ENCODE measurements at places on chromosomes 3 and 15.

- H3K4me3 ChIP-seq: no peak overlapping the region
- H3K27ac ChIP-seq: no peak overlapping the region
- peaks cover 77% of the 10 kb centered on the region for H3K36me3 ChIP-seq
- no peaks in the 10 kb centered on the region for H3K27me3 ChIP-seq
- peak; percentile 47 for DNase-seq
Measured at GRCh38 chr3:45929042-45929679, 14.1 kb upstream of the CXCR6 start.

GRCh38 chr3:197298945-197299854 lies 788 bp upstream of the DLG1 start:
- H3K27me3 ChIP-seq: peaks cover 34% of the 10 kb centered on the region
- DNase-seq: peak; percentile 16
- H3K4me1 ChIP-seq: peaks cover 34% of the 10 kb centered on the region
- peak overlapping the region; percentile 95 for H3K4me3 ChIP-seq

DNA sequence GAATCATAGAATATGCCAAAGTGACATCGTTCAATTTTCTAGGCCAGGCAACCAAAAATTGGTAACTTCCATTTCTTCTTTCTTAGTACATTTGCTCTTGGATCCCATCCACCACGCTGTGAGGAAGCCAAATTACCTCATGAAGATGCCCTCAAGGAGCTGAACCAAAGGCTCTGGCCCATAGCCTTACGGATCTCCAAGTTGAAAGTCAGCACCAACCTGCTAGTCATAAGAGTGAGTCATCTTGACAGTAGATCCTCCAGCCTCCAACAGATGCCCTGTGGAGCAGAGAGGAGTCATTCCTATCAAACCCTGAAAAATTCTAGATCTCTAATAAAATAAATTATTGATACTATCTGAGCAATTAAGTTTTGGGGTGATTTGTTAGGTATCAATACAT lies 322.5 kb upstream of the COL8A1 start:
- no peaks in the 10 kb centered on the region for H3K4me1 ChIP-seq
- H3K36me3 ChIP-seq: no peaks in the 10 kb centered on the region
- DNase-seq: no peak

DNA sequence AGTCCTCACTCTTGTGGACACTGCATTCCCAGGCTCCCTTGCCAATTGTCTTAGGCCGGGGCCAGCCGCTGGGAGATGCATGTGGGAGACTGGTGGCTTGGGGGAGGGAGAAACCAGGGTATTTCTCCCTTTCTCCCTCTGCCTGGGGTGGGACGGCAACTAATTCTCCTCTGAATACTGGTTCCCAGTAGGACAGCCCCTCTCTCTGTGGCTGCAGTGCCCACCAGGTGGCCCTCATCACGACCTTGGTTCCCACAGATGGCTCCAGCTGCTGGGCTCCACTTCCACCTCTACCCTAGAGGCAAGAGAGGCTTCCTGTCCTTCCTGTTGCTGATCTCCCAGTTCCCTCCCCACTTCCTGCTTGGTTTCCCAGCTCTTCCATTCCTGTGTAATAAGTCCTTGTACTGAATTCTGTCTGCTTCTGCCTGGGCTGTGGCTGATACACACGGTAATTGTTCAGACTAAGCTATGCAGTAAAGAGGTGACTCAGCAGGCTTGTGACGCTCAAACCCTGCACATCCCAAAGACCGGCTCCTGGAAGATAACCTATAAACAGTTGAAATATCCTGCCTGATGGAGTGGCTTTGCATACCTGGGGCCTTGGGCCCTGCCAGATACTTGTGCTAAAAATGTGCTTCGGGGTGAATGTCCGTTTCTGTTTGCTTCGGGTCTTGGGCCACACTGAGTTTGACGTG lies 20.4 kb upstream of the COPG1 start:
- no peak for DNase-seq
- peaks cover 69% of the 10 kb centered on the region for H3K4me1 ChIP-seq
- H3K27ac ChIP-seq: peak overlapping the region; percentile 71
- H3K36me3 ChIP-seq: peaks cover 3% of the 10 kb centered on the region

GRCh38 chr3:49120096-49120437 lies 556 bp downstream of the USP19 start:
- peaks cover 10% of the 10 kb centered on the region for H3K4me1 ChIP-seq
- H3K27me3 ChIP-seq: peaks cover 1% of the 10 kb centered on the region
- peak overlapping the region; percentile 90 for H3K4me3 ChIP-seq
- H3K36me3 ChIP-seq: peaks cover 24% of the 10 kb centered on the region
- peak overlapping the region; percentile 88 for H3K27ac ChIP-seq

DNA sequence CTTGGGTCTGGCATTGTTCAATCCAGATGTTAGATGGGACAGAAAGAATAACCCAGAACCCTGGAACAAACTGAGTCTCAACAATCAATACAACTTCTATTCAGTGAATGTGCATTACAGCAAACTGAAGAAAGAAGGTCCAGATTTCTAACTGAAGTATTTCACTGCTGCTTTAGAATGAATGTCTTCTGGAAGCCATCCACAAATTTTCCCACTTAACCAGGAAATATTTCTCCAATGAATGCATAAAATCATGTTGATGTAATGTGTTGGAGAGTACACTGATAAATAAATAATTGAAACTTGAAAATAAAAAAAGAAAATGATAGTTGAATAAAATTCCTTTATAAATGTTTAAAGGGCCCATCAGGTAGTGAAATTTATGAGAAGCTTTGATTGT lies 658.6 kb downstream of the ZBBX start:
- no peaks in the 10 kb centered on the region for H3K27me3 ChIP-seq
- DNase-seq: no peak
- no peaks in the 10 kb centered on the region for H3K36me3 ChIP-seq
- no peak overlapping the region for H3K27ac ChIP-seq

- no peak overlapping the region for H3K27ac ChIP-seq
- peak; percentile 25 for DNase-seq
- H3K36me3 ChIP-seq: no peaks in the 10 kb centered on the region
- H3K4me1 ChIP-seq: peaks cover 10% of the 10 kb centered on the region
- no peak overlapping the region for H3K4me3 ChIP-seq
Measured at GRCh38 chr3:128559486-128560225, 66.7 kb upstream of the GATA2 start.

- peak overlapping the region; percentile 71 for H3K27ac ChIP-seq
- no peak for DNase-seq
- peaks cover 56% of the 10 kb centered on the region for H3K36me3 ChIP-seq
- H3K4me3 ChIP-seq: peak overlapping the region; percentile 93
- H3K27me3 ChIP-seq: no peaks in the 10 kb centered on the region
Measured at GRCh38 chr15:92901995-92902394, 1.9 kb downstream of the CHD2 start.

DNA sequence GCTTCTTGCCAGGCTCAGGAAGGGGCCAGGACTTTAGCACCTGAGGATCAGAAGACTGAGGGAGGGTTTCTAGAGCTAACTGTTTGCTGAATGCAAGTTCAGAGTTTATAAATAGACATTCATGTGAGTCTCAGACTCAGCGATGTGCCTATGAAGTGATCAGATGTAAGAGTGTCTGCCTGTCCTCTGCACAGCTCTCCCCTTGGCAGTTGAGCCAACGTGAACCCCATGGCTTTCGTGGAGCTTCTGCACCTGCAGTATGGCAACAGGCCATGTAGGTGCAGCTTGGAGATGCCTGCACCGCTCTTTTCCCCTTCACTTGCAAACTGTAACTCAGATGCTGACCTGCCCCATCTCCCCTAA lies 141.9 kb downstream of the CHDH start:
- peaks cover 3% of the 10 kb centered on the region for H3K27me3 ChIP-seq
- peaks cover 49% of the 10 kb centered on the region for H3K4me1 ChIP-seq
- H3K36me3 ChIP-seq: no peaks in the 10 kb centered on the region
- DNase-seq: no peak
- no peak overlapping the region for H3K27ac ChIP-seq

GRCh38 chr3:191020730-191021396 lies 158.4 kb upstream of the GMNC start:
- H3K27me3 ChIP-seq: no peaks in the 10 kb centered on the region
- H3K36me3 ChIP-seq: no peaks in the 10 kb centered on the region
- no peak for DNase-seq
- H3K4me1 ChIP-seq: no peaks in the 10 kb centered on the region
- no peak overlapping the region for H3K27ac ChIP-seq

GRCh38 chr3:140416666-140417065 lies 261.2 kb upstream of the TRIM42 start:
- no peaks in the 10 kb centered on the region for H3K36me3 ChIP-seq
- DNase-seq: no peak
- no peak overlapping the region for H3K4me3 ChIP-seq
- no peaks in the 10 kb centered on the region for H3K4me1 ChIP-seq
- no peak overlapping the region for H3K27ac ChIP-seq

DNA sequence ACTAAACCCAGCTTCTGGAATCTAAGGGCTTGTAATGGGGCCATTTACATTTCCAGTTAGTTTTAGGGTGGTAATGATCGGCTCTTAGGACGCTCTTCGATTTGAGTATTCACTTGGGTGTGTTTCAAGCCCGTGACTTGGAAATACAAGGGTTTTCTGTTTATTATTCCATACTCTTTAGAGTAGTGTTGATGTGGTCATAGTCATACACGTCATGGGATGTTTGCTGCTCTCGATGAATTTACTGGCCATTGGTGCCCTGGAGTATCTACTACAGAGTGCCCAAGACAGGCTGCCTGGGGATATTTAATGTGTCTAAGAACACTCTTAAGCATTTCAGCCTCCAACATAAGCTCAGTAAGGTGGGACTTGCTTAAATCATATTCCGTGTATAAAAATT lies 64.1 kb downstream of the PTPRG start:
- H3K27me3 ChIP-seq: peaks cover 1% of the 10 kb centered on the region
- H3K4me1 ChIP-seq: no peaks in the 10 kb centered on the region
- no peak overlapping the region for H3K27ac ChIP-seq
- DNase-seq: no peak

DNA sequence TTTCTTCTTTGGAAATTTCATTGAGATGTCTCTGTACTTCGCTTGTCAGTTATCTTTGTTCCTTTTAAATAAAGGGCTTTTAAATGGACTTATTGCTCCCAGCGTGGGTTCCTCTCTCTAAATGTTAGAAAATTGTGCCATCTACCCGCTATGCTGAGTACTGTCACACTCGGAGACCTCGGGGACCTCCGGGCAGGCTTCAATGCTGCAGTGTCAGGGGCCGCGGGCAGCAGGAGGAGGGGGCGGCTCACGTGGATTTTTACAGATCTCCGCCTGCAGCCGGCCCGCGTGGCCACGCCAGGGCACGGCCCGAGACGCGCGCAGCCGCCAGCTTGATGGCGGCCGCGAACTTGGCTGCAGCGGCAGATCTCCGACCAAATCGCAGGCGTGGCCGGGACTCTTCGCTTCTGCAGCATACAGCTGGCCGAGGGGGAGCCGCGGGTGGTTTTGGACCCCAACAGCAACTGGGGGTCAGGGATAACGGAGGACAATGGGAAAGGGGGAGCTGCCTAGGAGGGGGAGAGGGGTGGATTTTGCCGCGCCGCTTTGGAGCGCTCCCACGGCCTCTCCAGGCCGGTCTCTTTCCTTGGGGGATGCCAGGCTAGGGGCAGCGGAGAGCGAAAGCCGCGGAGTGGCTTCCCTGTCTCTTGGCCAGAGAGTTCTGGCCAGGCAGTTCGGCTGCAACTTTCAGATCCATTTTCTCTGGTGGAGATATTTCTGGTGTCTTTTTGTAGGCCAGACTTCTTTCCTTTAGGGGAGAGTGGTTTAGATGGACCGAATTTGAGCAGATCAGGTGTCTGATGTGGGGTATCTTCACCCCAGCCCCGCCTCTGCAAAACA lies 15.3 kb downstream of the NR2F2 start:
- peak overlapping the region; percentile 31 for H3K27ac ChIP-seq
- peaks cover 87% of the 10 kb centered on the region for H3K27me3 ChIP-seq
- peaks cover 3% of the 10 kb centered on the region for H3K36me3 ChIP-seq
- peaks cover 4% of the 10 kb centered on the region for H3K4me1 ChIP-seq

- peaks cover 76% of the 10 kb centered on the region for H3K36me3 ChIP-seq
- H3K27me3 ChIP-seq: no peaks in the 10 kb centered on the region
- no peak overlapping the region for H3K27ac ChIP-seq
- peaks cover 16% of the 10 kb centered on the region for H3K4me1 ChIP-seq
Measured at GRCh38 chr15:79919090-79919748, 22.4 kb upstream of the MTHFS start.

- H3K27me3 ChIP-seq: no peaks in the 10 kb centered on the region
- peaks cover 70% of the 10 kb centered on the region for H3K4me1 ChIP-seq
- DNase-seq: no peak
- H3K27ac ChIP-seq: no peak overlapping the region
Measured at GRCh38 chr15:58463815-58464650, 32.2 kb downstream of the LIPC start.

DNA sequence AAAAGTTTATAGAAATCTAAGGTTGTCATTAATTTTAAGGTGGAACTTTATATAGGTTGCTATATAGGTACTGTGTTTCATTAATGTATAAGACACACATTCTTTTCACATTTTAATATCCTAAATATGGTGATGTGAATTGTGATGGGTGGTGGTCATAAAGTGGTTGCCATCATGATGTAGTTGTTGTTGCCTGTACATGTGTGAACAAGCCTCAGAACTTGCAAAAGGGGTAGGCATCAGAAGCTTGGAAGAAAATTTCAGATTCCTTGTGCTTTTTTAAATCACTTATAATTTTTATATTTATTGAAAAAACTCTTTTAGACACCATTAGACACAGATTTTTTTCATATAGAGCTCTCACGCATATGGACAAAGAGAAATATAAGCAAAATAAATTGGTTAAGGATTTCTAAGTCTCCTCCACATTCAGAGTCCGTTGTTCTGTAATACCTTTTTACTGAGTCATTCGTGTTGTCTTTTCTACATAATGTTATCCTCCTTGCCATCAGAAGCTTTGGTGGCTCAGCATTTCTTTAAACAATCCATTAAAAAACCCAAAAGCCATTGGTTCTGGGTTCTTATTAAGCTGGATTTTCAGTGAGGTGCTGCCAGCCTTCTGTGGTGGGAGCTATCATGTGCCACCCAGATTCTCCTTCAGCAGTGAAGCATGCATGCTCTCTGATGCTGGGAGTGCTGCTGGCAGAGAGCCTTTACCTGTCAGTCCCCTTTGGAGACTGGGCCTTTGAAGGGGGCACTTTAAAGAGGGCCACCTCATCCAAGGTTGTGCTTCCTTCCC lies 140.4 kb upstream of the GALNT15 start:
- peaks cover 20% of the 10 kb centered on the region for H3K27me3 ChIP-seq
- no peak overlapping the region for H3K4me3 ChIP-seq
- H3K4me1 ChIP-seq: no peaks in the 10 kb centered on the region
- no peak for DNase-seq
- H3K36me3 ChIP-seq: no peaks in the 10 kb centered on the region

GRCh38 chr3:23600167-23600871 lies 205.4 kb upstream of the UBE2E1 start:
- H3K4me3 ChIP-seq: no peak overlapping the region
- H3K27ac ChIP-seq: no peak overlapping the region
- H3K4me1 ChIP-seq: no peaks in the 10 kb centered on the region
- H3K36me3 ChIP-seq: no peaks in the 10 kb centered on the region

GRCh38 chr3:38949994-38950393 lies 101.8 kb downstream of the SCN11A start:
- no peak for DNase-seq
- H3K4me3 ChIP-seq: no peak overlapping the region
- peaks cover 5% of the 10 kb centered on the region for H3K27me3 ChIP-seq
- no peak overlapping the region for H3K27ac ChIP-seq
- no peaks in the 10 kb centered on the region for H3K4me1 ChIP-seq
- no peaks in the 10 kb centered on the region for H3K36me3 ChIP-seq

DNA sequence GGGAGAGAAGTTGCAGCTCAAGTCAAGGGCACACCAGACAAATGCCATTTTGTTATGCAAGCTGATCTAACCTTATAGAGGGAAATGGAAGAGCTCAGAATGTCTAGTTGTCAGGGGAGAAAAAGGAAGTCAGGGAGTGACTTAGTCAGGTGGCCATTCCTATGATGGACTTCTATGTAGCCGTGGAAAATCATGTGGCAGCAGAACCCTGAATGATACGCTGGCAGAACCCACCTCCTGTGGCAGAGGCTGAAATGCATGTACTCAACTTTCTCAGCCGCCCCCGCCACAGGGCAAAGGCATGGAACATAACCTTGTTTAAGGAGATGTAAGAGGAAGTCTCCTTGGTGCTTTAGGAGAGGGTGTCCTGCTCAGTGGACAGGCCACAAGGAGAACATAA lies 37.7 kb upstream of the PARL start:
- no peak overlapping the region for H3K4me3 ChIP-seq
- H3K27me3 ChIP-seq: no peaks in the 10 kb centered on the region
- peaks cover 5% of the 10 kb centered on the region for H3K36me3 ChIP-seq
- no peak for DNase-seq
